Endothelial cell of umbilical vein (primary cell): ENCODE measurements at places on chromosomes 12 and 14.

DNA sequence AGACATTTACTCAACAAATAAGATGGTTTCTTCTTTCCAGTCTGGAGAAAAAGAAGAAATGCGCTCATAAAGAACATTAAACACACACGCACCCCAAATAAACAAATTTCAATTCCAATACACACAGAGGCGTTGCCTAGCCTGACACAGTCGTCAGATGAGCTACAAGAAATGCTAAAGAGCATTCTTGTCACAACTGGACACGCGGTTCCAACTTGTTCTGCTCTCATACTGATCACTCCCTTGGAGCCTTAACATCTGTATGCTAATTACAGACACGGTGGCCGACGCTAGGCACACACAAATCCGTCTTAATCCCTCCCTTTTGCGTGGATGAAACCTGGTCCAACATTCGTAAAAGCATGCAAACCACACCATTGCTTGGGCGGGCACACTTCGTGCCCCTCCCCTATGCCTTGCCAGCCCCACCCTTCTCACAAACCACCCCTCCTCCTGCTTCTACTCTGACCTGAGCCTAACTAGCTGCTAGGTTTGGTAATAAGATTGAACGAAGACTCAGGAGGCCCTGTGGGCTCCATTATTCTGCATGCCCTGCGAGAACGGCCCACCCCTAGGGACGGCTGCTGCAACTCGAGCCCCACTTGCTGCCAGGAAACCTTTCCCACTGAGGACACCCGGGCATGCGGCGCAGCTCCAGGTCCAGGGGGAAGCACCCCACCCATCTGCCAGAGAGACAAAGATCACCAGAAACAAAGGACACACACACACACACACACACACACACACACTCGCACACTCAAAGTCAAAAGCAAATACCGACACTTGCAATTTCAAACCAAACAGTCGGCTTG lies 1.2 kb downstream of the KCNK10 start:
- no peak for DNase-seq

DNA sequence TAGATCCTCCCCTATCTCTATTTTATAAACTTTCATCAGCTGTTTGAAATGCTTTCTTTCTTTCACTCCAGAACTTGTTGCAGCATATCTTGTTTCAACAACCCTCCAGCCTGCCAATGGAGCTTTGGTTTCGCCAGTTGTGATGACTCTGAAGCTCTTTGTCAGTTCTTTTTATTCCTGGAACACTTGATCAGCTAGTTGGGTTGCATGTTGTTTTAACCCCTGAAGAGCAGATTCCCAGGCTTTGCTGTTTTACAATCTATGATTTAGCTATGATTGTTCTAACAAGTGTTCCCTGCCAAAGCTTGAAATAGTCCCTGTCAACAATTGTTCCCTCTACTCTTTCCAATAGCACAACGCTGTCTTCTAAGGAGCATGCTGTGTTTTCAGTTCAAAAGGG lies 50.6 kb upstream of the FUT8 start:
- no peak for DNase-seq

- peak; percentile 51 for DNase-seq
Measured at GRCh38 chr14:49971156-49972130, 78.6 kb downstream of the ARF6 start.

GRCh38 chr12:132502149-132502881 lies 12.4 kb downstream of the FBRSL1 start:
- DNase-seq = no peak

DNA sequence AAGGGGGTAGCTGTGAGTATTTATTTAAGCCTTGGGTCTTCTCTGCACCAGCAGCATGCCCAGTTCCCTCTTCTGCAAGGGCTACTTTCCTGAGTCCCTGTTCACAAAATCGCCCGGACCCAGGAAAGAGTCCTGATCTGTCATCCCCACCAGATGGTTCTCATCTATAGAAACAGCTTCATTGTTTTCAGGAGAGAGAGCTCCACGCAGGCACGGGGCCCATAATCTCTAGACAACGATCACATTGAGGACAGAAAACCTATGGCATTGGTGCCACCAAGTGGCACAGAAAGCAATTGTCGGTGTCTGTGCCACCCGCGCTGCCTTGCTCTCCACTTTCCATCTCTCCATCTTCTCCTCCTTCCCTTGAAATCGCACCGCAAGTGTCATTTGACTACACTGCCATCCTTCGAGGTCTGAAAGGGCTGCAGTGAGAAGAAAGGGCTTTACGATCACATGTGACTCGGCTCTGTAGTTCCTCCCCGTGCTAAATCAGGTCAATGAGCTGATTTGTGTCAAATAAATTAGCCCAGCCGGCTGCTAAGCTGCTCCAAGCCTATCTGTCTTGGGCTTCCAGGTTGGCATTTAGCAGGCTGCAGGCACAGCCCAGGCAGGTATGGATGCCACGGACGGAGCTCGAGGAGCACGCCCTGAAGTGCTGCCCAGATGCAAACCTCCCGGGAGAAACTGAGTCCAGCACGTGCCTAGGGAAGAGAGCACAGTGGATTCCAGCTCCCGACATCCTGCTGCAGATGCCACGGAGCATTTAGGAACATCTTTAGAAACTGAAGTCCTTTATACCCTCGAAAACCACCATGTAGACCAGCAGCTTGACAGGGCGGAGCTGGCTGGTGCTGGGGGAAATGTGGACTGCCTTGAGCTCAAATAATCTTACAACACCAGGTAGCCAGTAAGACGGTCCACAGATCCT lies 28.8 kb downstream of the SPRING1 start:
- DNase-seq = peak; percentile 52

- DNase-seq = no peak
Measured at GRCh38 chr12:51320695-51321320, 3.2 kb downstream of the BIN2 start.

DNA sequence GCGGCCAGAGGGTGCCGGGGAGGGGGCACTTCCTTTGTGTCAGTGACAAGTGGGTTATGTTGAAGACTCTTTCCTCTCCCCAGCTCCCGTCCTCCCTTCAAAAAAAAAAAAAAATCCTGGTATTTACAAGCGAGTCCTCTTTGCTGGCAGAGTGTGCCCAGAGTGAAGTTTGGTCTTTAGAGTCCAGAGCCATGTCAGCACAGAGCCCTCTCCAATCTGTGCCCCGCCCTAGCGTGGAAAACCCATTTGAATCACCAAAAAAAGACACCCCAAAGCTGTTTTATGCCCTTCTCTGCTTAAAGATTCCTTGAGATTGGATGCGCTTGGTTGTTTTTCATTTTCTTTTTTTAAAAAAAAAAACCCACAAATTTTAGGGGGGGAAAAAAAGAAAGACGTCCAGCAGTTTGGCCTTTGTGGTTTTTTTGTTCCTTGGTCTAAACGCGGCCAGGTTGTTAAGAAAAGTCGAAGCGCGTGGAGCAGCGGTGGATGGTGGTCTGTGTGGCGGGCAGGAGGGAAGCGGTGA lies 3.3 kb downstream of the NKX2-1 start:
- no peak for DNase-seq

- DNase-seq = no peak
Measured at GRCh38 chr14:33679025-33679424, 271.8 kb downstream of the EGLN3 start.

DNA sequence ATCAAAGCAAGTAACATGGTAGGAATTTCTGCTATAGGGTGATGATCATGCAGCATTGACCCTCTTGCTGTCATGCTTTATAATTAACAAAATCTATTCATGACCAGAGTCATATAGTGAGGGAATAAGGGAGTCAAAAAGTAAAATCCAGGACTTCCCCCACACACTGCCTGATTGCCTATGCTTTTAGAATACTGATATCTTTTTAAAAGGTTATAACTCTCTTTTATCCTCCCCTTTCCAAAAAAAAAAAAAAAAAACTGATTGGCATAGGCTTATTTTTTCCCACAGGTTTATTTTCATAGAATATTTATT lies 51.4 kb downstream of the ZFP36L1 start:
- no peak for DNase-seq

DNA sequence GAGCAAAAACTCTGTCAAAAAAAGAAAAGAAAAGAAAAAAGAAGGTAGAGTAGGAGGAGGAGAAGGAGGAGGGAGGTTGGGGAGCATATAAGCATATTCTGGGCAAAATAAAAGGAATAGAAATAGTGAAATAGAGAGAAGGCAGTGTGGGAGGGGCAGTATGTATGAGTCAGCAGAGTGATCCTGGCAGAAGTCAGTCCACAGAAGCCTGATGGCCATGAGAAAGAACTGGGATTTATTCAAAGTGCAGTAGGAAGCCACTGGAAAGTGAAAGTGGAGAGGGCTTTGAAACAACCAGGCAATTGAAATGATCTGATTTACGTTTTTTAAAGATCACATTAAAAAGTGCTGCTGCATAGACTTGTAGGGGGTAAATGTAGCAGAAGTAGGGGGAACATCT lies 368.6 kb upstream of the USP15 start:
- DNase-seq = no peak

DNA sequence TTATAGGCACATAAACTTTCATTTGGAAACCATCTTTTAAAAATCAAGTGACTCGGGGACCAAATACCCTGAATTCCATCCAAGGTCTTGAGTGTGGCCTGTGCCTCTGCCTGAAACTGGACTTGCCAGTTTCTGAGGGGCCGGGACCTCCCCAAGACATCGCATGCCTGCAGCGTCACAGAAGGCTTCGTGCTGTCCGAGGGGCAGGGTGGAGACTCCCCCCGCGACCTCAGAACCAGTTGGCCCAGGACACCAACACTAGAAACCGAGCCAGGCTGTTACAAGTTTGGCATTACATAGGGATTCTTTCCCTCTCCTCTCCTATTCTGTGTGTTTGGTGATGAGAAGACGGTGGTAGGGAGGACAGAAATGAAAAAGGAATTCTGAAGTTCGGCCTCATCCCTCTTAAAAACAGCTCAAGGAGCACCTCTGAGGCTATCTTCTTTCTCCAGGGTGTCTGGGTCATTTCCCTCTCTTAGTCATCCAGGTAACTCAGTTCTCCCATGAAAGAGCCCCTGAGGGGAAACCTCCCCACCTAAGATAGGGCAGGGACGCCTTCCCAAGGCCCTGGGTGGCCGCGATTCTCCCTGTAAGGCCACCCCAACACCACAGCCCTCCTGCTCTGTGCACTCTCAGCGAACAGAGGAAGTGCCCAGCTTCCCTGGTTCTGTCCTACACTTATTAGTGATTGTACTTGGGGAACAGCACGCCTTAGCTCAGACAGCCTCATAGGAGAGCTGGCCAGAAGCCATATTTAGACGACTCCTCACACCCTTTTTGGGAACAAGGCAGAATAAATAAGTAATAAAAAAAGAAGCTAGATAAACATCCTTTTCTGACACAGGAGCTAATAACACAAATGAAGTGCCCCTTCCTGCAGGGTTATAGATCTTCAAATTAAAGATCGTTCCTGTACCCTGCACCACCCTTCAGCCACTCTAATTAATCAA lies 93.8 kb downstream of the BCL11B start:
- DNase-seq = no peak

- no peak for DNase-seq
Measured at GRCh38 chr12:132326646-132327045, 2.7 kb downstream of the GALNT9 start.

GRCh38 chr12:20443792-20444191 lies 75.5 kb downstream of the PDE3A start:
- DNase-seq = no peak

DNA sequence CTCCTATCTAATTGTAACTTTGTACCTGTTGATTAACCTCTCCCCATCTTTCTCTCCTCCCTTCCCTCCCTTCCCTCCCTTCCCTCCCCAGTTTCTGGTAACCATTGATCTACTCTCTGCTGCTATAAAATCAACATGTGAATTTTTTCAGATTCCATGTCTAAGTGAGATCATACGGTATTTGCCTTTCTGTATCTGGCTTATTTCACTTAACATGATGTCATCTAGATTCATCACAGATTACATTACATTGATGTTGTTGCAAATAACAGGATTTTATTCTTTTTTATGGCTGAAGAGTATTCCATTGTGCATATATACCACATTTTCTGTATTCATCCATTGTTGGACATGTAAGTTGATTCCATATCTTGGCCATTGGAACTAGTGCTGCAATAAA lies 68.0 kb upstream of the FBXO33 start:
- DNase-seq = no peak
